ENCODE measurements at places on chromosomes 2 and 18.

DNA sequence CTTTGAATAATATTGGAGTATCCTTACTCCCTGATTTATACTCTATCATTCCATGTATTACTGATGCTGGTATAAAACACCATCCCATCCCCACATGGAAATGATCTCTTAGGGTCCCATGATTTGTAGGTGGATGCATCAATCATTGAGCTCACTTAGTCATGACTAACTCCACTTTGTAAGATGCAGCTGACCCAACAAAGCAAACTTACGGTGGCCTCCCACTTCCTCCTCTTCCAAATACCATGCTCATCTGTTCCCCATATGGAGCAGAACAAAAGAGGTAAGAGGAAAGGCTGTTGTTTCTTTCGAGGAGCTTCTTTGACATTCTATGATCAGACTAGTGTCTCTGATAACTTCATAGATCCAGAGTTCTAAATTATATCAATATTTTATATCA lies 640.2 kb upstream of the SLC39A10 start:
- no peak for DNase-seq

DNA sequence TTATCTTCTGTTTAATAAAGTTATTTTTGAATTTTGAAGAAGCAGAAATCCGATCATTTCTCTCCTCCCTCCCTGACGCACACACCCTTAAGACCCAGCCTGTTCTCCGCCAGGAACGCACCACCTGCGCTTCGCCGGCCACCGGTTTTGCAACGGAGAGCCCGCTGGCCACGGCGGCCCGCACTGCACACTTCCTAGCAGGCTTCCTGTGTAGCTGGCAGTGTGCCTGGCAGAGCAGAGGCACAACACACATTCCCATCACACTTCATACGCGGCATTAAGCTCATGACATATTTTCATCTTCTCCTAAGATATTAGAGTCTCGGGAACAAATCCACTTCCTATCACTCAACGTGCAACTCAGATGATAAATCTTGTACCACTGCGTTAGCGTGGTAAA lies 148.0 kb downstream of the HDAC4 start:
- no peak for DNase-seq

DNA sequence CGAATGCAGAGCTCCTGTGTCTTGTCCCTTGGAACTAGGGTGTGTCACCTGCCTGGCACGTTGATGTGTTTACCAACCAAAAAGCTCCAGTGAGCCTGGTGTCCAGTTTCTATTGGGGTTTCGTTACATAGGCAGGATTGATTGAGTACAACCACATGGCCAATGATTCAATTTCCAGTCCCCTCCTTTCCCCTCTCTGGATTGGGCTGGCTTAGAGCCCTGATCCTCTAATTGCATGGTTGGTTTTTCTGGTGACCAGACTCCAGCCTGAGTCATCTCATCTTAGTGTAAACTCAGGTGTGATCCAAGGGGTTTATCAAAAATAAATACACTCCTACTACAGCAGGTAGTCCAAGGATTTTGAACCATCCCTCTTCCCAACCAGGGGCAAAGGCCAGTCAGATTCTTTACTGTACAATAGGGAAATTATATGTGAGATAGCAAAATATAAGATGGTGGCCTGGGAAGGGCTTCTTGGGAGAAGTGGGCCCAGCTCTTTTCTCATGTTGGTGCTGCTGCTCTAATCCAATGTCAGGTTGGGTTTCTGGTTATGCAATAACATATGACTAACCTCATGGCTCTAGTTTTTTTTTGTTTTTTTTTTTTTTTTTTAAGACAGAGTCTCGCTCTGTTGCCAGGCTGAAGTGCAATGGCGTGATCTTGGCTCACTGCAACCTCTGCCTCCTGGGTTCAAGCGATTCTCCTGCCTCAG lies 64.7 kb upstream of the MGAT5 start:
- no peak for DNase-seq

DNA sequence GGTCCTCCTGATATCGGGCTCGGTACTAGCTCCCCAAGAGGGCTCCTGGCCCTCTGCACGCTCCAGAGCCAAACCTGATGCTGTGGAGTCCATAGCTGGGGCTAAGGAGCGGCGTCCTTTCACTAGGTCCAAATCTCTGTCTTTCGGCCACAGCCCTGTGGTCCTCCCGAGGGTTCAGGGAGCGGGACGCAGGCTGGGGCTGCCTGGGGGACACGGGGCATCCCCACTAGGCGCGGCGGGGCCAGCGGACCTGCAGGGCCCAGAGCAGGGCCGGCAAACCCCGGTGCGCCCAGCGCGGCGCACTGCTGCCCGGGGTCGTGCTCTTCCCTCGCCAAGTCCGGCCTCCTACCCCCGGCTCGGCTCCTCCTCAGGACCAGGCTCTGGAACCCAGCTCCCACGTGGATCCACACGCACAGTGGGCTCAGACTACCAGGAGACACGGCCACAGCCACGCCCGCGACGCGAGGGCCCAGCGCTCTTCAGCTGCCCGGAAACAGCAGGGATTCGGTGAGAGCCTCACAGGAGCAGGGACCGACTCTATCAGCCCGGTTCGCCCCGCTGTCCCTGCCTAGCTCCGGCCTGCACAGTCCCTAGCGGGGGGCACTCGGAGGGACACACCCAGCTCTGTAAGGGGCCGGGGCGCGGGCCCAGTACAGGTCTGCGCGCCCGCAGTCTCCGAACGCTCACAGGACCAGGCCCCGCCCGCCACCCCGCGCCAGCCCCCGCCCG lies 593 bp downstream of the ZNF514 start:
- peak; percentile 23 for DNase-seq

GRCh38 chr2:25960920-25961319 lies 21.4 kb downstream of the KIF3C start:
- no peak for DNase-seq

DNA sequence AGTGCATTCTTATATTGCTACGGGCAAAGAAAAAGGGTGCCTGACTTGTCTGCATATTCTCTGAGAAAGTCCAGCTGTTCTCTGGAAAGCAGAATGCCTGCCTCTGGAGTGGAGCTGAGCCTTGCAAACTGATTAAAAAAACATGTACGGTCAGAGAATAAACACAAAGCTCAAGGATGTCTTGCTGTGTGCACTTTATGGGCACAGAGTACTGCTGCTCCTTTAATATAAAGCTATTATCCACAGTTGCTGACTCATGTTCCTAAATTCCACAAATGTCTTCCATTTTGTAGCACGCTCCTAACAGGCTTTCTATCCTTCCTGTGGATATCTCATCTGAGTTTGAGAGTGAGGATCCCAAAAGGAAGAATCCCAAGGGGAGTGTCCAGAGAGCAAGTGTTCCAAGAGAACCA lies 229.0 kb downstream of the MREG start:
- no peak for DNase-seq

GRCh38 chr2:102193074-102193473 lies 6.3 kb downstream of the IL1RL2 start:
- DNase-seq = no peak

All from OCI-M1 (cell line).